ENCODE measurements at places on chromosomes 16 and 17.
A peak's percentile ranks its signal among the peaks of the same experiment; 100 is the strongest.

DNA sequence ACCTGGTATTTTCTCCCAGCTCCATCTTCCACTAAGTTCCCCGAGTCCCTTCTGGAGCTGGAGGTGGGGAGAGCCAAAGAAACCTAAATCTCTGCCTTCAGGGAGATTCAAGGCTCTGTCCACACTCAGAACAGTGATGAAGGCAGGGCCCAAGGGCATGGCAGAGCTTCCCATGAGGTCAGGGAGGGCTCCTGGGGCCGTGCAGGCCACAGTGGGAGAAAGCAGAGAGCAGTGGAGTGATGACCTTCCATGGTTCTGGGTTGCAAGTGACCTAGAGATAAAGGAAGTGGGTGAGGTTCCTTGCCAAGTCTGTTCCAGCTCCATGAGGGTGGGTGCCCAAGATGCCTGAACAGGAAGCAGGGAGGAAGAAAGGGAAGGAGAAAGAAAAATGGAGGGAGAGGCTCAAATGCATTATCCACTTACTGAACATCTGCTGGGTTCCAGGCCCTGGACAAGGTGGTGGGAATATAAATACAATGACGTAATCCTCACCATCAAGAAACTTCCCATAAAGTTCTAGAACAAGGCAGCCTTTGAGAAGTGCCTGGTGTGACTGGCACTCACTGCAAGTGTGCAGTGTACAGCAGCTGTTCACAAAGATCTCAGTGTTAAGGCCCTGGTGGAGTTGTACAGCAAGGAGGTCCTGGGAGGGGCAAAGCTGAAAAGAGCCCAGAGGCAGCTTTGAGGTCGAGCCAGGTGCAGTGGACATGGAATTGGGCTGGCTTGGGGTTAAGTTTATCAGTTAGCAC lies 13.3 kb downstream of the TBKBP1 start:
- no peak for DNase-seq

GRCh38 chr16:61332461-61332860 lies 703.8 kb downstream of the CDH8 start:
- DNase-seq, result no peak

- DNase-seq, result no peak
Measured at GRCh38 chr17:58373003-58373402, 21.0 kb upstream of the SUPT4H1 start.

DNA sequence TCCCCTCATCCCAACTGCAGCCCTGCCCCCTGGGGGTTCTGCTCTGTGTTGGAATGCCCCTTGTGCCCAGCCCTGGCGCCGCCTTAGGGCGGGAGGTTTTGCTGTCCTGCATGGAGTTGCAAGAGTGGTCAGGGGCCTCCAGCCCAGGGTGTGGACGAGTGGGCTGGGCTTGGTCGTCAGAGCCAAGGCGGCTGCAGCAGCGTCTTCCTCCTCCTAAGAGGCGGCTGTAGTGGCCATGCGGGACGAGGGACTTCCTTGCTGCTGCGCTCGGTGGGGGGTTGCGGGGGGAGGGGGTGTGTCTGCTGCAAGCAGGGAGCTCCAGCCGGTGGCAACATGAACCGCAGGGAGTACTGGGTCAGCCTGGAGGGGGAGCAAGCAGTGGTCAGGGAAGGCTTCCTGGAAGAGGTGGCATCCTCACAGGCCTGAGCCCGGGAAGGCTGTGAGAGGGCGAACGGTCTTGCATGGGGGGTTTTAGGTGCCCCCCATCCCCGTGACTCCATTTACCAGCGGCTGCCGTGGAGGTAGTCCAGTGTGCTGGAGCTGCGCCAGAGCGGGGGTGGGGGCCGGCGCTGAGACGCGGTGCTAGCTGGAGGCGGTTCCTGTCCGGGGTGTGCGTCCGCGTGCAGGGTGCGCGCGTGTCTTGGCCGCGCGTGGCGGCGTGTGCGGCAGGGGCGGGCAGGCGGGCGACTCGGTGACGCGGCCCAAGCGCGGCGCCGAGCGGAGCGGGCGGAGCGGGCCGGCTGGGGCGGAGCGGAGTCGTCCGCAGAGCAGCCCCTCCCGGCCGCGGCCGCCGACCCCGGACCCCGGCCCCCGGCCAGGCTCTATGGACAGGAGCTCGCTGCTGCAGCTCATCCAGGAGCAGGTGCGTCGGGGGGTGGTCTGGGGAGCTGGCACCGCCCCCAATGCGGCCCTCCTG lies at the start of gene RHBDL1:
Gene RHBDL1, plus strand, starts transcription at position 704 of the 916 bp plus-strand sequence. Its CDS starts 120 bp downstream, at position 824.
- DNase-seq, result peak; percentile 32

- DNase-seq, result no peak
Measured at GRCh38 chr17:14921936-14922335, 343.2 kb downstream of the PMP22 start.

GRCh38 chr17:63833741-63834373 lies 6.4 kb upstream of the FTSJ3 start:
- no peak for DNase-seq

Data from adipocyte (in vitro differentiated cells).